ENCODE measurements at places on chromosomes 1 and 21. TPM values are rescaled to one million over a fixed set of nuclear protein-coding genes. Genes with fewer than 3 reads are reported as not detected.

The ZNF691 gene
- 11.7 TPM for total RNA-seq

The CLEC20A gene
- 0.47 TPM for total RNA-seq

The ELAPOR1 gene
- 1.3 TPM for total RNA-seq

The MSH4 gene
- 0.41 TPM for total RNA-seq

DNA sequence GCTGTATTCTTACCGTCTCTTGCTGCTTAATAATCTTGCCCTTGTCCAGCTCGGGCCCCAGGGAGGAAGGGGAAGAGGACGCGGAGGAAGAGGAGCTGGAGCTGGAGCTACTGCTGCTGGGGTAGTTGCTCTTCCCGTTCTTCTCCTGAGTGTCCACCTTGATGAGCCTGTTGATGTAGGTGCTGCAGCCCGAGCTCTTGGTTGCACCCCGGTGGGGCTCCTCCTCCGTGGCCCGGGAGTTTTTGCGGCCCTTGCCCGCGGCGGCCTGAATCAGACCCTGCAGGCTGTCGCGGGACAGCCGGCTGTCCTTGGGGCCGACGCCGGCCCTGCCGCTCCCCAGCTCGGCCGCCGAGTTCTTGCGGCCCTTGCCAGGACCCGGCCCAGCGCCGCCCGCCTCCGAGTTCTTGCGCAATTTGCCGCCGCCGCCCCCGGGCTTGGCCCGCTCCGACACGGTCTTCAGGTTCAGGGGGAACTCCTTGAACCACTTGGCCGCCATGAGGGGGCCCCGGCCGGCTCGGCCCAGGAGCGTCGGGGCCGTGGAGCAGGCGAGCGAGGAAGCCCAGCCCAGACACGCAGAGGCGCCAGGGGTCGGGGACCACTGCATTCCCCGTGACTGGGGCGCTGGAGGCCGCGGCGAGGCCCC, 475 bp upstream of the TDRD10 start:
- H3K4me3 ChIP-seq = peak overlapping the region; percentile 12
- no peaks in the 10 kb centered on the region for H3K4me1 ChIP-seq
- DNase-seq = peak; percentile 43
- H3K27ac ChIP-seq = no peak overlapping the region
- peaks cover 29% of the 10 kb centered on the region for H3K27me3 ChIP-seq

GRCh38 chr1:147758379-147759100, 1.9 kb downstream of the GJA5 start:
- H3K36me3 ChIP-seq = no peaks in the 10 kb centered on the region
- no peak overlapping the region for H3K4me3 ChIP-seq
- H3K4me1 ChIP-seq = peaks cover 20% of the 10 kb centered on the region

DNA sequence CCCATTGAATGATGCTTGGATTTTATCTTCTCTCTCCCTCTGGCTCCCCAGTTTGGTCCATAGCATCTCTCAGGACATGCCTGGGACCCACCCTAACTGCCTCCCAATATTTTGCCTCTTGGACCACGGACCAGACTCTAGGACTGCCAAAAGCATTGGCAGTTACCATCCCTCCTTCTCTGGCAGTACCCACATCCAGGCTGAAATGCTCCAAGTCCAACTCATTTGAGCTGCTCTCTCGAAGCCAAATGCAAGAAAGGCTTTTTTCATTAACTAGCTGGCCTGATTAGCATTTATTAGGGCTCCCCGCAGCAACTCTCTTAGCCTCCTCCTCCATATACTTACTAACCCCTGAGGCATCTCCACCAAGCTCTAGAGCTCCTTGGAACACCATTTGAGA, 140.0 kb upstream of the GRIK3 start:
- no peak overlapping the region for H3K4me3 ChIP-seq
- H3K36me3 ChIP-seq = no peaks in the 10 kb centered on the region
- no peak for DNase-seq
- no peaks in the 10 kb centered on the region for H3K4me1 ChIP-seq

DNA sequence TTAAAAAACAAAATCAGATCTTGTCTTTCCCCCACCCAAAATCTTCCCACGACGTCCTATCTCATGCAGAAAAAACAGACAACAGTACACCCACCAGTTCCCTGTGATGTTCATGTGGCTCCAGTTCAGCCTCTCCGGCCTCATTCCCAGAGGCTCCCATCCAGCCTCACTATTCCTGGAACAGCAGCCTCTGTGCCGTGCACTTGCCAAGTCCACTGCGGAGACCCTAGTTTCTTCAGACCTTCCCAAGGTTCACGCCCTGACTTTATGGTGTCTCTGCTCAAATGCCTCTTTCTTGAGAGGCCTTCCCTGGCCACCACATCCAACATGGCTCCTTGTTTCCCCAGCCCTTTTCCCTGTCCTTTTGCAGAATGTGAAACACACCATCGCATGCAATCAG, 106.3 kb upstream of the BACE2 start:
- H3K4me3 ChIP-seq = no peak overlapping the region
- no peaks in the 10 kb centered on the region for H3K27me3 ChIP-seq
- no peaks in the 10 kb centered on the region for H3K36me3 ChIP-seq
- no peak for DNase-seq
- H3K4me1 ChIP-seq = no peaks in the 10 kb centered on the region

GRCh38 chr1:96329121-96329520, 392.5 kb upstream of the PTBP2 start:
- no peaks in the 10 kb centered on the region for H3K27me3 ChIP-seq
- H3K27ac ChIP-seq = no peak overlapping the region
- H3K4me1 ChIP-seq = no peaks in the 10 kb centered on the region
- H3K4me3 ChIP-seq = no peak overlapping the region
- no peaks in the 10 kb centered on the region for H3K36me3 ChIP-seq

- H3K36me3 ChIP-seq = no peaks in the 10 kb centered on the region
- H3K4me1 ChIP-seq = no peaks in the 10 kb centered on the region
- no peak overlapping the region for H3K27ac ChIP-seq
- DNase-seq = no peak
- H3K27me3 ChIP-seq = no peaks in the 10 kb centered on the region
Observed at GRCh38 chr1:52916241-52916975, 5.1 kb downstream of the ECHDC2 start.

DNA sequence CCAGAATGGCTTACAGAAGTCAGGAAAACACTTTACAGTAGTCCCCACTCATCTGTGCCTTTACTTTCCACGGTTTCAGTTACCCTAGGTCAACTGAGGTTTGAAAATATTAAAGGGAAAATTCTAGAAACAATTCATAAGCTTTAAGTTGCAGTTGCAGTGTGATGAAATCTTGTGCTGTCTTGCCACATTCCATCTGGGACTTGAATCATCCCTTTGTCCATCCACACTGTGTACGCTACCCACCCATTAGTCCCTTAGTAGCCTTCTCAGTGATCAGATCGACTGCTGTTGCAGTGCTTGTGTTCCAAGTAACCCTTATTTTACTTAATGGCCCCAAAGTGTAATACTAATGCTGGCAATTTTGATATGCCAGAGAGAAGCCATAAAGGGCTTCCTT, 30.5 kb downstream of the ZCCHC17 start:
- H3K27ac ChIP-seq = no peak overlapping the region
- DNase-seq = no peak
- H3K36me3 ChIP-seq = no peaks in the 10 kb centered on the region

- DNase-seq = no peak
- no peaks in the 10 kb centered on the region for H3K36me3 ChIP-seq
- no peaks in the 10 kb centered on the region for H3K4me1 ChIP-seq
- no peaks in the 10 kb centered on the region for H3K27me3 ChIP-seq
- no peak overlapping the region for H3K4me3 ChIP-seq
Observed at GRCh38 chr21:21367583-21367982, 369.4 kb downstream of the NCAM2 start.

- no peaks in the 10 kb centered on the region for H3K4me1 ChIP-seq
- no peak overlapping the region for H3K27ac ChIP-seq
- H3K36me3 ChIP-seq = no peaks in the 10 kb centered on the region
- no peaks in the 10 kb centered on the region for H3K27me3 ChIP-seq
Observed at GRCh38 chr1:243713470-243714186, 136.4 kb downstream of the AKT3 start.

- no peak for DNase-seq
- no peaks in the 10 kb centered on the region for H3K4me1 ChIP-seq
- H3K27me3 ChIP-seq = no peaks in the 10 kb centered on the region
- peaks cover 7% of the 10 kb centered on the region for H3K36me3 ChIP-seq
Observed at GRCh38 chr1:84653130-84653677, 37.1 kb downstream of the SSX2IP start.

DNA sequence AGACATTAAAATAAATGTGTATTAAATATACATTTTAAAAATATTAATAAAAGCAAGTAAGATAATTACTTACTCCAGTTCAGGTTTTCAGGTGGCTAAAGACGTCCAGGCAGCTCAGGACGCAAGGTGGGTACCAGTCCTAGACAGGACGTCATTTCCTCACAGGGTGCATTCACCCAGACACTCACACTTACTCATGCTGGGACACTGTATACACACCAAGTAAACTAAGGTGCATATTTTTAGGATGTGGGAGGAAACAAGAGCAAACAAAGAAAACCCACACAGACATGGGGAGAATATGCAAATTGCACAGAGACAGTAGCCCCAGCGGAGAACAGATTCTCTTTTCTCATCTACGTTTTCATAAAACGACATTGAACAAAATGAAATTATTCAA, 457.9 kb downstream of the BRINP3 start:
- H3K27me3 ChIP-seq = no peaks in the 10 kb centered on the region
- no peak for DNase-seq
- H3K36me3 ChIP-seq = no peaks in the 10 kb centered on the region
- H3K27ac ChIP-seq = no peak overlapping the region

All from kidney (tissue), 22 donors.